HT1080 (cell line): ENCODE measurements at places on chromosomes 13 and 19. TPM values are rescaled to one million over a fixed set of nuclear protein-coding genes. Genes with fewer than 3 reads are reported as not detected.

GRCh38 chr13:76853481-76853880, 32.7 kb downstream of the KCTD12 start:
- no peak for DNase-seq

- no peak for DNase-seq
Measured at GRCh38 chr13:106284358-106284757, 251.1 kb downstream of the EFNB2 start.

GRCh38 chr19:10631874-10632273, 6.5 kb downstream of the SLC44A2 start:
- no peak for DNase-seq

GRCh38 chr19:28316464-28316863, 896.5 kb downstream of the UQCRFS1 start:
- no peak for DNase-seq

DNA sequence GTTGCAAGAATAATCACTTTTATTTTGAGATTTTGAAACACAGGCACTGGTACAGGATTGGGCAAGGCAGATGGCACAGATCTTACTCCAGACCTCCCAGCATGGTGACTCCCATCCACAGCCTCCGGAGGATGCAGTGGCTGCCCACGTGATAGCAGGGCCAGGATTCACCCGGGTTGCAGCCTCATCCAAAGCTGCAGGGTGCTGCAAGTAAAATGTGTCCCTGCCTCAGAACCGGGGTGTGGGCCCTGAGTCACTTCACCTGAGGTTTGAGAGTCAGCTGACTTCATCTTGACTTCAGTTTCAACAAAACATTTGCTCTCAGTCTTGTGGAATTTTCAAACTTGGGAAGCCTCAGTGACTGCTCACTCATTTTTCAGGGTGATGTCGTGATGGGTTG, 201.9 kb downstream of the FGF9 start:
- DNase-seq, result no peak

The CEACAM1 gene
- not detected in 2 replicates for total RNA-seq

- peak; percentile 31 for DNase-seq
Measured at GRCh38 chr13:41960211-41960636, 685 bp downstream of the VWA8 start.

The DPF1 gene
- total RNA-seq, result 9.1 and 9.5 TPM in 2 replicates

DNA sequence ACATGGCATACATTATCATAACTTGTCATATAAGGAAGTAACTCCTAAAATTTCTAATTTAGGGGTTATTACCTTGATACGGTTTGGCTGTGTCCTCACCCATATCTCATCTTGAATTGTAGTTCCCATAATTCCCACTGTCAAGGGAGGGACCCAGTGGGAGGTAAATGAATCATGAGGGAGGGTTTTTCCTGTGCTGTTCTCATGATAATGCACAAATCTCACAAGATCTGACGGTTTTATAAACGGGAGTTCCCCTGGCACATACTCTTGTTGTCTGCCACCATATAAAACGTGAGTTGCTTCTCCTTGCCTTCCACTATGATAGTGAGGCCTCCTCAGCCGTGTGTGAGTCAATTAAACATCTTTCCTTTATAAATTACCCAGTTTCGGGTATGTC, 76.0 kb downstream of the ZDHHC20 start:
- DNase-seq, result peak; percentile 31

GRCh38 chr13:77692746-77693448, 4.6 kb upstream of the SLAIN1 start:
- no peak for DNase-seq

DNA sequence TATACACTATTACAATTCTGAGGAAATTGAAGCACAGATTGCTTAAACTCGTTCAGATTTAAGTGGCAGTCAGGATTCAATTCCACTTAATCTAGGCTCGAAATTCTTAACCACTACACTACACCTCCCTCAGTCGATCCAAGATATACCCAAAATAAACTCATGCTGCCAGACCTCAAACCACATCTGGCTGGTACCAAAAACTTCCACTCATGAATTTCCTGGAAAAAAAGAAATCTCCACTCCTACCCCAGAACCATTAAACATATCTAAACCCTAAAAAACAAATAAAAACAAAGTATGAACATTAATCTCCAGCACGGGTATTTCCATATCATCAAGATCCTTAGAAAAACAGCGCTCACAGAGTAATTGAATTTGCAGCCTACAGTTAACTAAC, 1.1 kb downstream of the ZFP30 start:
- no peak for DNase-seq

GRCh38 chr13:92894447-92894846, 332.2 kb upstream of the GPC6 start:
- DNase-seq, result no peak

The B3GNT3 gene
- 0.20 TPM in 1 of 2 replicates, not detected in the other for total RNA-seq

The SYT3 gene
- 0.13 TPM in 1 of 2 replicates, not detected in the other for total RNA-seq

GRCh38 chr13:113207460-113207859, 1.0 kb downstream of the PCID2 start:
- DNase-seq, result no peak

The BICRA gene
- 0.68 and 2.3 TPM in 2 replicates for total RNA-seq

The CD33 gene
- 52.3 and 53.7 TPM in 2 replicates for total RNA-seq

The CCNA1 gene
- total RNA-seq, result 0.03 and 0.18 TPM in 2 replicates

The C19orf81 gene
- total RNA-seq, result 1.1 and 3.2 TPM in 2 replicates

GRCh38 chr13:80342471-80343371, 1.8 kb upstream of the SPRY2 start:
- no peak for DNase-seq

The ZNF90 gene
- not detected in 2 replicates for total RNA-seq

DNA sequence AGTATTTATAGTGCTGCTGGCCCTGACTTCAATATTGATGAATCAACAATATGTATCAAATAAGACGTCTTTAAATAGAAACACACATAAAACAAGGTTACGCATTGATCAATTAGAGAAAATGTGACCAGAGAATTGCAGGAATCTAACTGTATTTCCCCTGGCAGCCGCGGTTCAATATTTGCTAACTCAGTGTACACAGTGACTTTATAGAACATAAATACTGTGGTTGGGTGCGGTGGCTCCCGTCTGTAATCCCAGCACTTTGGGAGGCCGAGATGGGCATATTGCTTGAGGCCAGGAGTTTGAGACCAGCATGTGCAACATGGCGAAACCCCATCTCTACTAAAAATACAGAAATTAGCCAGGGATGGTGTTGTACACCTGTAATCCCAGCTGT, 22.8 kb upstream of the UPF3A start:
- no peak for DNase-seq

- peak; percentile 74 for DNase-seq
Measured at GRCh38 chr19:55370305-55370988, at the start of gene IL11. IL11 (minus strand) TSS chr19:55370463; CDS start chr19:55370310, 153 bp downstream.

GRCh38 chr13:43573802-43574514, 212.8 kb downstream of the ENOX1 start:
- no peak for DNase-seq

The EVI5L gene
- 1.3 and 3.2 TPM in 2 replicates for total RNA-seq

DNA sequence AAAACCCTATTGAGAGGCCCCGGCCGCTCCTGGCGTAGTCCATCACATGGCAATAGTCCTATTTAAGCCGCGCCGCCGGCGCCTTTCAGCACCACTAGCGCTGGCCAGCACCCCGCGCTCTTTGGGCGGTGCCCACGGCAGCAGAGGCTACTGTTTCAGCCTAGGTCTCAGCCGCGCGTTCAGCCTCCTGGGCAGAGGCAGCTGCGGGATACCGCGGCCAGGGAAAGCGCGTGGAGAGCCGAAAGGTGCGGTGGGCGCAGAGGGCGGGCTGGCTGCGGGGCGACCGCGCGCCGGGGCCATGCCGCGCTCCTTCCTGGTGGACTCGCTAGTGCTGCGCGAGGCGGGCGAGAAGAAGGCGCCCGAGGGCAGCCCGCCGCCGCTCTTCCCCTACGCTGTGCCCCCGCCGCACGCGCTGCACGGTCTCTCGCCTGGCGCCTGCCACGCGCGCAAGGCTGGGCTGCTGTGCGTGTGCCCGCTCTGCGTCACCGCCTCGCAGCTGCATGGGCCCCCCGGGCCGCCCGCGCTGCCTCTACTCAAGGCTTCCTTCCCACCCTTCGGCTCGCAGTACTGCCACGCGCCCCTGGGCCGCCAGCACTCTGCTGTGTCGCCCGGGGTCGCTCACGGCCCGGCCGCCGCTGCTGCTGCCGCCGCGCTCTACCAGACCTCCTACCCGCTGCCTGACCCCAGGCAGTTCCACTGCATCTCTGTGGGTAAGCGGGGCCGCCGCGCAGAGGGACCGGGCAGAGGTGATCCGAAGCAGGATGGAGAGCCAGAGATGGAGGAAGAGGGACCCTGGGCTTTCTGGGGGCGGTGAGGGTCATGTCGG, at the start of gene GSX1:
Gene GSX1 (plus strand): TSS at position 91 of the 826 bp plus-strand sequence. CDS start 208 bp downstream, at position 299.
- DNase-seq, result peak; percentile 34

DNA sequence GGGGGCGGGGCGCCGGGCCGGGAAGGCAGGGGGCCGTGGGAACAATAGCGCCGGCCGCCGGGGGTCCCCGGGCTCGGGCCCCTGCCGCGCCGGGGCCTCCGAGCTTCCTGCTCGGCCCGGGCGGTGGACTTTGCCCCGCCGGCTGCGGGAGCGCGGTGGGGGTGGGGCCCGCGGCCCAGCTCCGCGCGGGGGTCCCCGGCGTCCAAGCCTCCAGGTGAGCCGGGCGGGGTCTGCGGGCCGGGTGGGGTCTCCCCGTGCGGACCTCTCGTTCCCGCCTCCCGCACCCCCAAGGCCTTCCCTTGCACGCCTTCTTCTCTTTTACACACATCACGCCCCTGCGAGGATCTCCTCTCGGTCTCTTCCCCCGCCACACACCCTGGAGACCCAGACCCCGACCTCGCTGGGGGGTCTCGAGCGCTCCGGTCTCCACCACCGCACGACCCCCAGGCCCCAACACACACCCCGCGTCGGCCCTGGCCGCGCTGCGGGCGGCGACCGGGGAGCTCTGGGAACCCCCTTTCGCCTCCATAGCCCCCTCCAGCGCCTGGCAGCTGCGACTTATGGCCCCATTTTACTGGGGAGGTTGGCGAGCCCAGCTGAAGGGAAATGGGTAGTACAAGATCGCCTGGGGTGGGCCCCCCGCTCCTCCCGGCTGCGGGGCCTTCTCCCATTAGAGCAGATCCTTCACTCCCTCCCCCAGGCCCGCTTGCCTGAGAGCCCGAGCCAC, 711 bp downstream of the CAMSAP3 start:
- no peak for DNase-seq

The SHISA7 gene
- total RNA-seq, result not detected in 2 replicates

DNA sequence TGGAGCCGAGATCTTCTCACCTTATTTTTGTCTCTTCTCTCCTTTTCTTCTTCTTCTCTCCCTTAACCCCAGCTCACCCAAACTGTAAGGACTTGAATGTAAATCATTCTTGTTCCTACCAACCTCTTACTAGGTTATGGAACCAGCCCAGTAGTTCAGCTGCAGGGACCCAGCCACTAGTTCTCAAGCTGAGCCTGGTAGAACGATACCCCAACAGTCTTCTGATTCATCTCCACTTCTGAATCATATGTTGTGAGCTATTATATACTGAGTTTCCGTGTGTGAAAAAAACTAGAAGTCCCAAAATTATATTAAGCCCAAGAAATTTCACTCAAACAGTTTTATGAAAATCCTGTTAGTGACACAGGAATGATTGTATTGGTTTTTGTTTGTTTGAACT, 67.7 kb downstream of the DCT start:
- DNase-seq, result peak; percentile 12

The PLK5 gene
- total RNA-seq, result not detected in 2 replicates

DNA sequence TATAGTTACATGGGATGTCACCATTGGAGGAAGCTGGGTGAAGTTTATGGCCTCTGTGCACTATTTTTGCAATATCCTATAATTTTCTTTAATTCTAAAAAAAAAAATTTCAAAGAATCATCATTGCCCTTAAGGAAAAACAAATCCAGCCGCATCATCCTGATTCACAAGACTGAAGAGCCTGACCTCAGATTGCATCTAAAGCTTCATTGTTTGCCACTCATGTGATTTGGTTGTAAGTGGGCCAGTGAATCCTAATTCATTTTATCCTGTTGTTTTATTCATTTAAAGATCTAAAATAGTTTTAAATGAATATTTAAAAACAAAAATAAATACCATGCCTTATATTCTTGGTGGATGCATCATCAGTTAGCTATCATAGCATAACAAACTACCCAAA, 504.5 kb downstream of the TBC1D4 start:
- no peak for DNase-seq

The C19orf85 gene
- 0.10 TPM in 1 of 2 replicates, not detected in the other for total RNA-seq

GRCh38 chr19:57302727-57303401, 17.4 kb upstream of the ZNF543 start:
- DNase-seq, result no peak

GRCh38 chr13:73702419-73703071, 431.7 kb downstream of the KLF12 start:
- DNase-seq, result no peak

The CAMSAP3 gene
- total RNA-seq, result not detected in 2 replicates

DNA sequence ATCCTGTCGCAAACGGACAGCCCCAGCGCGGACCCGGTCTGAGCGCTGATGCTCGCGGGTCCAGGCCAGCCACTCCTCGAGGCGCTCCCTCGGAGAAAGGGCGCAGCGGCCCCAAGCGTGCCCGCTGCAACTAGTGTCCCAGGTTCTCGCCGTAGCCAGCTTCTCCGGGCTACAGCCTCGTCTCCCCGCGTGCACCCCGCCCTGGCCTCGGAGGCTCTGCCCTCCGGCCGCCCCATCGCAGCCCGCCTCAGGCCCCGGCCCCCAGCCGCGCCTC, 487 bp downstream of the FLT1 start:
- no peak for DNase-seq

DNA sequence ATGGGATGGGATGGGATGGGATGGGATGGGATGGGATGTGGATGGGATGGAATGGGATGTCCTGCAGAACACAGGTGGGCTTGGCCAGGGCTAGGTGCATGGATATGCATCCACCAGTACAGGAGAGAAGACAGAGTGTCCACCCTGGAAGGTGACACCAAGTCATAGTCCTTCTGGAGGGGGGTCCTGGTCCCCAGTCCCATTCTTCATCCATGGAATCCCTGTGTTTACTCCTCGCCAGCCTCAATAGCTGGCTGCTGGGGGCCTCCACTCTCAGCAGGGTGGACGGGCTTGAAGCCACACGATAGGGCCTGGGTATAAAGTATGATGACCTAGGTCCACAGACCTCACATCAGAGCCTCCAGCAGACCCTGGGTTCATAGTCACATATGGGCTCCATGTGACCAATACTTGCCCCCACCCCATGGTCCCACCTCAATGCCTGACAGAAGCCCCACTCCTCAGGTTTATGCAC, 40.1 kb downstream of the RFX2 start:
- DNase-seq, result no peak

The MYH14 gene
- total RNA-seq, result not detected in 2 replicates

DNA sequence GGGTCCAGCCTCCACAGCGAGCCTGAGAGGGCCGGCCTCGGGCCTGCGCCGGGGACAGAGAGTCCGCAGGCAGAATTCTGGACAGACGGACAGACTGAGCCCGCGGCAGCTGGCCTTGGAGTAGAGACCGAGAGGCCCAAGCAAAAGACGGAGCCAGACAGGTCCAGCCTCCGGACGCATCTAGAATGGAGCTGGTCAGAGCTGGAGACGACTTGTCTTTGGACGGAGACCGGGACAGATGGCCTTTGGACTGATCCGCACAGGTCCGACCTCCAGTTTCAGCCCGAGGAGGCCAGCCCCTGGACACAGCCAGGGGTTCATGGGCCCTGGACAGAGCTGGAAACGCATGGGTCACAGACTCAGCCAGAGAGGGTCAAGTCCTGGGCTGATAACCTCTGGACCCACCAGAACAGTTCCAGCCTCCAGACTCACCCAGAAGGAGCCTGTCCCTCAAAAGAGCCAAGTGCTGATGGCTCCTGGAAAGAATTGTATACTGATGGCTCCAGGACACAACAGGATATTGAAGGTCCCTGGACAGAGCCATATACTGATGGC, 490 bp downstream of the ITPKC start:
- DNase-seq, result peak; percentile 31

The C13orf46 gene
- total RNA-seq, result 0.03 and 0.23 TPM in 2 replicates

- DNase-seq, result no peak
Measured at GRCh38 chr19:39270036-39270871, 2.1 kb downstream of the IFNL2 start.

The KLK8 gene
- not detected in 2 replicates for total RNA-seq

GRCh38 chr19:47253467-47253881, 2.9 kb upstream of the CCDC9 start:
- peak; percentile 87 for DNase-seq
